ENCODE measurements at places on chromosomes 1 and 21. TPM values are rescaled to one million over a fixed set of nuclear protein-coding genes. Genes with fewer than 3 reads are reported as not detected.

Gene TESK2
- total RNA-seq = 0.33 TPM

Gene MATN1
- 0.05 TPM for total RNA-seq

Gene PTPN7
- 0.03 TPM for total RNA-seq

Gene SHISA4
- 17.3 TPM for total RNA-seq

Gene CFHR3
- total RNA-seq = 0.23 TPM

Gene LCA5L
- total RNA-seq = 0.97 TPM

All from A549 treated with CpdA at 1 μM for 4 hours (cell line).